ENCODE measurements at places on chromosomes 7 and 10.

DNA sequence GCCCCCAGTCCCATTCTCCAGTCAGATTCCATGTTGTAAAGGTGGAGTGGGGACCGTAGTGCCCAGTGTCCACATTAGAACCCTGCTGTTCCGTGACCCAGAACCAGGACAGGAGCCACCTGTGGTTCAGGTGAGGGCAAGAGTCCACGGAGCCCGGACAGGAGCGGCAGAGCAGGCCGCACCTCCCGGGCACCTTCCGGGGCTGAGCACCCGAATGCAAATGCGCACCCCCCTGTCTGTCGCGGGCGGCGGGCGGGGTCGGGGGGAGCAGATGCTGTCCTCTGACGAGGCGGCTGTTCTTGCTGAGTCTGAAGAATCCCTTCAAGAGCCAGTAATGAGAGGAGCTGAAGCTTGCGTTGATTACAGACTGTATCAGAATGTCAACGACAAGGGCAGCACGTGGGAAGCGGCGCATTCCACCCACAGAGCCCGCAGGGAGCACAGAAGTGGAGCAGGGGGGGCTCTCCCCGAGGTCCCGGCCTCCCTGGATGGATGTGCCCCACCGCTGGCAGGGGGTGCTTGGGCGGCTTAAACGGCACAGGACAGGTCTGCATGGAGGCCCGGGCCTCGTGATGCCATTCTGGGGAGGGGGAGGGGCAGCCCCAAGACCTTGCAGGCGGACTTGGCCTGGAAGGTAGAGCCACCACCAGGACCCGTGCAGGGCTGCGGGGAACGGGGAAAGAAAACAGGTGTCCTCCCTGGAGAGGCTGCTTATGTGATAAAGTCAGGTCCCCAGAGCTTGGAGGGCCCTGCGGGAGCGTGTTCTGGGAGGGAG, 407.5 kb upstream of the RNF32 start:
- no peak for DNase-seq

GRCh38 chr7:108045154-108045553, 42.2 kb upstream of the LAMB1 start:
- DNase-seq = no peak

DNA sequence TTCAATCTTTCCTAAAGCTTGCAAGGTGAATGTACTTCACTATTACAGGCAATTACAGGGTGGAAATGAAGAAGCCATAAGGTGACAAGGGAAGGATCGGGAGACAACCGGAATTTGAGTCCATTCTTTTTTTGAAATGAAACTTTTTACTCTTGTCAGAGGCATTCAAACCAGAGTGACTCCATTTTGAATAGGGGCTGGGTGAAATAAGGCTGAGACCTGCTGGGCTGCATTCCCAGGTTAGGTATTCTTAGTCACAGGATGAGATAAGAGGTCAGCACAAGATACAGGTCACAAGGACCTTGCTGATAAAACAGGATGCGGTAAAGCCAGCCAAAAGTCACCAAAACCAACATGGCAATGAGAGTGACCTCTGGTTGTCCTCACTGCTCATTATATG, 363.3 kb downstream of the TYW1 start:
- DNase-seq = no peak

- DNase-seq = no peak
Observed at GRCh38 chr7:36677769-36678437, 46.4 kb downstream of the AOAH start.

DNA sequence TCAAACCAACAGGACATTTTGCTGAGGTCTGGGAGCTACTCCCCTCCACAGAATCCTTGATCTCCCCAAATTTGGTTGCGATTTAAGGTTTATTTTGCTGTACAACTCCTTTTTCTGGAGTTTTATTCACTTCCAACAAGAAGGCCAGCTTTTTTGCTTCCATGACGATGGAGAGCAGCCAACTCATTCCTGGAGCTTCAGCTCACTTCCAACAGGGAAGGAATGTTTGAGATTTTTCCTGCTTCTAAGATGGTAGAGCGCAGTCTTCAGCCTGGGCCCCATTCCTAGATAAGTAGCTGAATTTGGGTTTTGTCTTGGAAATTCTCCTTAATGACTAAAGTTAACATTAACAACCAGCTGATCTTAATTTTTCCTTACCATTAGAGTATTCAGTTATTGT, 30.9 kb upstream of the CREB3L2 start:
- DNase-seq = no peak

Data from KBM-7 (cell line).